ENCODE measurements at places on chromosomes 7 and 10.

- no peak for DNase-seq
- H3K27me3 ChIP-seq: no peaks in the 10 kb centered on the region
- H3K27ac ChIP-seq: no peak overlapping the region
- no peak overlapping the region for H3K4me3 ChIP-seq
Observed at GRCh38 chr7:120931243-120931642, 19.3 kb upstream of the ING3 start.

DNA sequence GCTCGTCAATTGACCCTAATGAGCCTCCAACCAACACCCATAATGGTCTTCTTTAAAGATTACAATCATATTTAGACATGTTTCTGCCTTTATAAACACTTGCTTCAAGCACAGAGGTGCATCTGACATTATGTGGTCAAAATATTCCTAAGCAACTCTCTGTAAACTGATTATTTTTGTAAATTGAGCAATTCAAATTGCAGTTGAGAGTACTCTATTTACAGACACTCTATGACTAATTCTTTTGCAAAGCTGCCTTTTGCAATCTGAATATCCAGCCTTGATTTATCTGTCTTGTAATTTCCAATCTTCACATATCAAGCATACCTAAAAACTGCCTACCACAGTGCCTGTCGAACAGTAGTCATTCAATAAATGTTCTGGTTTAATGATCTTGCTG, 112.0 kb downstream of the PDE1C start:
- no peak overlapping the region for H3K4me3 ChIP-seq
- no peak overlapping the region for H3K27ac ChIP-seq
- no peaks in the 10 kb centered on the region for H3K4me1 ChIP-seq
- DNase-seq: no peak

DNA sequence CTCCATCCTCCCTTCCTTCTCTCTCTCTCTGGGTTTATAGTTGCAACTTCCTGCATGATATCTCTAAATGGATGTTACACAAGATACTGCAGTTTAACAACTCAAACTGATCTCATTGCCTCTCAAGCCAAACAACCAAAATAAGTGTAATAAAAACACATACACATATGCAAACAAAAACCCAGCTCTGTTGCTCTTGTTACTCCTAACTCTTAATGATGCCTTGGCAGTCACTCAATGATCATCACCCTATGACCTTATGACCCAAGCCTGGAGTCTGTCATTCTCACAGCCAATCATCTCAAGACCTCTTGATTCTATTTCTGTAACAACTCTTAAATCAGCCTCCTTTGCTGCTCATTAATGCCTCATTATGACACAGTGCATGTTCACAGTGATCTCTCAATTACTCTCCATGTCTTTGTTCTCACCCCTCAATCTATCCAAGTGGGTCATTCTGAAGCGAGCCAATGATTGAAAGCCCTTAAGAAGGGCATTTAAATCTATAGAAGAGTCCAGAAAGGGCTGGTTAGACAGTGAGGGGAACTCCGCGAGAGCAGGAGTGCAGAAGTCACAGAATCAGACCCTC, 210.9 kb downstream of the INHBA start:
- no peaks in the 10 kb centered on the region for H3K36me3 ChIP-seq
- DNase-seq: no peak
- H3K4me3 ChIP-seq: no peak overlapping the region
- H3K27ac ChIP-seq: no peak overlapping the region
- H3K27me3 ChIP-seq: no peaks in the 10 kb centered on the region

DNA sequence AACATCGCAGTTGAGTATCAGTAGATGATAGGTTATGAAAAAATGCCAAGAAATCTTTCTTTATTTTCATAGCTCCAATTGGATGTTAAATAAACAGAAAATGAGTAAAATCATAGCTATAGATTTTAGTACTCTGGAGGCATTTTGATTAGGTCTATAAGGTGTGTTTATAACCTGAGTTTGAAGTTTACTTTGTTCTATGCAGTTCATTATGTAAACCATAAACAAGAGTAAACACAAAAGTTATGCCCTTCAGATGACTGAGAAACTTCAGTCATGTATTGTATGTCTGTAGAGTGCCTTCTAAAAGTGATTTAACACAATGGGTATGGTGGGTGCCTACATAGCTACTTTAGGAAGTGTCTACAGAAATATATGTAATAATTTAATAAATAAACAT, 13.6 kb downstream of the FOXP2 start:
- H3K36me3 ChIP-seq: no peaks in the 10 kb centered on the region
- H3K27ac ChIP-seq: no peak overlapping the region
- no peak overlapping the region for H3K4me3 ChIP-seq
- H3K4me1 ChIP-seq: no peaks in the 10 kb centered on the region

GRCh38 chr10:129945526-129945925, 18.5 kb downstream of the EBF3 start:
- H3K4me3 ChIP-seq: no peak overlapping the region
- H3K4me1 ChIP-seq: peaks cover 3% of the 10 kb centered on the region
- no peak for DNase-seq

- no peak for DNase-seq
- no peak overlapping the region for H3K4me3 ChIP-seq
- H3K4me1 ChIP-seq: peaks cover 6% of the 10 kb centered on the region
- H3K36me3 ChIP-seq: peaks cover 33% of the 10 kb centered on the region
- H3K27me3 ChIP-seq: no peaks in the 10 kb centered on the region
Observed at GRCh38 chr7:4764402-4765007, 10.9 kb upstream of the AP5Z1 start.

DNA sequence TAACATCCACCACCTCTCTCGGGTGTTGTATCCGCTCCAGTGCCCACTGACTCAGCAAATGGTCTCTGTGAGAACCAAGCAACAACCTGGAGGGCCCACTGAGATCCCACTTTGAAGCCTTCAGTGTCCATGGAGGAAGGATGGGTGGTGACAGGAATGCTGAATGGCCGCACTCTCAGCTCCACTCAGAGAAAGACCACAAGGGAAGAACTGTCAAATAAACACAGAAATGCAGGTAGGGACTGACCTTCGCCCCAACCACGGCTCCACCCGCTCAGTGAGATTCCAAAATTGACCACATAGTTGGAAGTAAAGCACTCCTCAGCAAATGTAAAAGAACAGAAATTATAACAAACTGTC, 65.8 kb downstream of the VIPR2 start:
- H3K4me3 ChIP-seq: no peak overlapping the region
- no peaks in the 10 kb centered on the region for H3K27me3 ChIP-seq
- no peaks in the 10 kb centered on the region for H3K36me3 ChIP-seq
- H3K4me1 ChIP-seq: no peaks in the 10 kb centered on the region

DNA sequence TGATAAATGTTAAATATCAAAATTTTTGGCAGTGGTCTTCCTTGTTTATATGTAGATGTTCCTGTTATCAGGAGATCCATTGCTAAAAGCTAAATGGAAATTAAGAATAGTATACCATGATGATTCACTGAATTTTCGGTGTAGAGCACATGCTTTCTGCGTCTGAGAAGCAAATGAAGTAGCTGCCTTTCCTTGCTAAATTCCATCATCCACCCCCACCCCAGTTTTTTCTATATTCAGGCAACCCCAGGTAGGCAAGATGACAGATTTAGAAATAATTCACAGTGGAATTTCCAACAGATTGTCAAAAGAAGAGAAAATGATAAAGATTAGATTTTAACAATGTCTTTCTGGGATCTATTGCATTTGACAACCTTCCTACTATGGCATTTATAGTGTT, 231.9 kb downstream of the PLXDC2 start:
- peaks cover 20% of the 10 kb centered on the region for H3K36me3 ChIP-seq
- no peaks in the 10 kb centered on the region for H3K27me3 ChIP-seq
- no peak overlapping the region for H3K4me3 ChIP-seq
- DNase-seq: no peak
- no peak overlapping the region for H3K27ac ChIP-seq

DNA sequence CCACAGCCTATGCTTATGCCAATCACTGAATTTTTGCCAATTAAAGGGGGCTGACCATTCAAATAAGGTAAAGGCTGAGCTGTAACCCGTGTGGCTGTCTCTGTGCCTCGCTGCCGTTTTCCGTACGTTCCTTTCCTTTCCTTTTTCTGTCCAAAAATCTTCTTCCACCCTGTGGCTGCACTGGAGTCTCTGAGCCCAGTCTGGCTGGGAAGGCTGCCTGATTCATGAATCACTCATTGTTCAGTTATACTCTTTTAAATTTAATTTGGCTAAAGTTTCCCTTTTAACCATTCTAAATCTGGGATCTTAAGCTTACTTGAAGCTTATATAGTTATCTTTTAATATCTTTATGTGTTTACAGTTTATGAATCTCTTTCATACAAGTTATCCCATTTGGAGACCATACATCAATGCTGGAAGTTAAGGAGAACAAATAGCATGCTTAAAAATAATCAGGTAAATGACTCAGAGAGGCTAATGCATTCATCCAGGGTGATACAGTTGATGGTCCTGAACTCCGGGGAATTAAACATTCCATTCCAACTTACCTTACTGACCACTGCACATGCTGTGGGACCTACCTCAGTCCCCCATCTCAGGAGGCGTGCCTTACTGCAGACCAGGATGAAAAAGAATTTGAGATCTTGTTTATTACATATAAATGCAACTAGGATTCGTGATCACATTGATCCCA, 385.3 kb upstream of the ADARB2 start:
- H3K4me3 ChIP-seq: no peak overlapping the region
- H3K27ac ChIP-seq: no peak overlapping the region
- H3K36me3 ChIP-seq: no peaks in the 10 kb centered on the region
- DNase-seq: no peak
- H3K4me1 ChIP-seq: no peaks in the 10 kb centered on the region

DNA sequence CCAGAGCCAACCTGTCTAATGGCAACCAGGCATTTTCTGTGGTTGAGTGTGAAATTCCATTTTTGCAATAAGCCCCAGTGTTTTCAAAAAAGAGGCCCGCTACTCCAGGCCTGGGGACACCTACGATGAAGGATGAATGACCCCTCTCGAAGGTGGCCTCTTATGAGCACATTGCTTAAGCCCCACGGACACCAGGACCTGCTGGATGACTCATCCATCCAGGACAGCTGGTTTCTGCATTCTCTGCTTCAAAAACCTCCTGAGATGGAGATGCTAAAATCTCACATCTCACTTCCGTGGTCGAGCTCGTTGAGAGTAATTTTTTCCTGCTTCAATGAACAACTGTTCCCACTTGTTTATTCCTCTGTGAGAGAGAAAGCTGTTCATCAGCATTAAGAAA, 150.2 kb upstream of the FZD8 start:
- no peaks in the 10 kb centered on the region for H3K27me3 ChIP-seq
- H3K4me3 ChIP-seq: no peak overlapping the region
- H3K4me1 ChIP-seq: no peaks in the 10 kb centered on the region
- no peak for DNase-seq

GRCh38 chr10:5064656-5065055, 29.6 kb upstream of the AKR1C3 start:
- no peak overlapping the region for H3K27ac ChIP-seq
- no peak overlapping the region for H3K4me3 ChIP-seq
- no peaks in the 10 kb centered on the region for H3K4me1 ChIP-seq
- DNase-seq: no peak
- no peaks in the 10 kb centered on the region for H3K36me3 ChIP-seq

DNA sequence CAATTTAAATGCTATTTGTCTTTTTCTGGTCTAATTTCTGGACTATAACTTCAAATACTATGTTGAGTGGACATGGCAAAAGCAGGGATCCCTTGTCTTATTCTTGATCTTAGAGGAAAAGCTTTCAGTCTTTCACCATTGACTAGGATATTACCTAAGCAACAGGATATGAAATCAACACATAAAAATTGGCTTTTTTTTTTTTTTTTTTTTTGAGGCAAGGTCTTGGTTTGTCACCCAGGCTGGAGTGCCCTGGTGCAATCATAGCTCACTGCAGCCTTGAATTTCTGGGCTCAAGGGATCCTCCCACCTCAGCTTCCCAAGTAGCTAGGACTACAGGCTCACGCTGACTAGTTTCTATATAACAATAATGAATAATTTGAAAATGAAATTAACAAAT, 90.8 kb downstream of the JMJD1C start:
- H3K27ac ChIP-seq: no peak overlapping the region
- DNase-seq: no peak
- H3K27me3 ChIP-seq: no peaks in the 10 kb centered on the region

GRCh38 chr10:75512203-75512933, 80.9 kb downstream of the LRMDA start:
- no peak overlapping the region for H3K4me3 ChIP-seq
- H3K27ac ChIP-seq: no peak overlapping the region
- peaks cover 15% of the 10 kb centered on the region for H3K4me1 ChIP-seq
- no peaks in the 10 kb centered on the region for H3K36me3 ChIP-seq

DNA sequence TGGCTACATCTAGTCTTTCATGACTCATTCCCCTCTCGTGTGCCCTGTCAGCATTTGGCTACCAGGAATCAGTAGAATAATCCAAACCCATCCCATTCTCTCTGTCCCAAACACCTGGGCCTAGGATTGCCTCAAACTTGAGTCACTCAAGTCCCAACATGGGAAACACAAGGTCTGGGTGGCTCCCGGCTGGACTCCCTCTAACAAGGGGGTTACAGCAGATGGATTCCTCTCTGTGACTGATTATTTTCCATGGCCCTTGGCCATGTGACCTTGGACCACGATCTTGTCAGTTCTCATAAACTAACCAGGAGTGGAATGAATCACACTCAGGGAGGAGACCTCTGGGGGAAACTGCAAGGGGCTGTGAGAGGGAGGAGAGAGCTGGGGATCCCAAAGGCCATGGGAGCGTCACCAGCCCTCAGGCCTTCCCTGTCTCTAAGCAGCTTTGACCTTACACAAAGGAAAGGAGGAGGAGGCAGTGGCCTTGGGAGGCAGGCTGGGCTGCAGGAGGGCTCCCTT, 533.1 kb downstream of the KCNMA1 start:
- H3K27ac ChIP-seq: peak overlapping the region; percentile 59
- H3K4me1 ChIP-seq: peaks cover 8% of the 10 kb centered on the region
- H3K4me3 ChIP-seq: no peak overlapping the region
- no peak for DNase-seq
- H3K27me3 ChIP-seq: no peaks in the 10 kb centered on the region
- no peaks in the 10 kb centered on the region for H3K36me3 ChIP-seq

GRCh38 chr10:125982260-125982948, 86.0 kb downstream of the FANK1 start:
- no peaks in the 10 kb centered on the region for H3K27me3 ChIP-seq
- no peak overlapping the region for H3K27ac ChIP-seq
- DNase-seq: no peak
- H3K4me1 ChIP-seq: no peaks in the 10 kb centered on the region
- no peaks in the 10 kb centered on the region for H3K36me3 ChIP-seq

- H3K4me3 ChIP-seq: no peak overlapping the region
- H3K27ac ChIP-seq: no peak overlapping the region
- DNase-seq: no peak
- H3K36me3 ChIP-seq: no peaks in the 10 kb centered on the region
- no peaks in the 10 kb centered on the region for H3K27me3 ChIP-seq
Observed at GRCh38 chr10:20502903-20503585, 394.1 kb downstream of the NEBL start.

GRCh38 chr7:132485136-132485535, 91.1 kb downstream of the PLXNA4 start:
- H3K36me3 ChIP-seq: no peaks in the 10 kb centered on the region
- peaks cover 4% of the 10 kb centered on the region for H3K27me3 ChIP-seq
- no peak overlapping the region for H3K4me3 ChIP-seq
- no peak overlapping the region for H3K27ac ChIP-seq
- no peak for DNase-seq

GRCh38 chr10:86244297-86245014, 122.1 kb downstream of the GRID1 start:
- no peaks in the 10 kb centered on the region for H3K4me1 ChIP-seq
- H3K36me3 ChIP-seq: no peaks in the 10 kb centered on the region
- no peak overlapping the region for H3K27ac ChIP-seq

- peaks cover 76% of the 10 kb centered on the region for H3K4me1 ChIP-seq
- H3K36me3 ChIP-seq: peaks cover 55% of the 10 kb centered on the region
- H3K27me3 ChIP-seq: no peaks in the 10 kb centered on the region
- peak overlapping the region; percentile 58 for H3K27ac ChIP-seq
- DNase-seq: no peak
- H3K4me3 ChIP-seq: no peak overlapping the region
Observed at GRCh38 chr10:97647556-97647955, 7.1 kb downstream of the PI4K2A start.
